PC-3 (cell line): ENCODE measurements at places on chromosomes 7 and 10. TPM values are rescaled to one million over a fixed set of nuclear protein-coding genes. Genes with fewer than 3 reads are reported as not detected.

DNA sequence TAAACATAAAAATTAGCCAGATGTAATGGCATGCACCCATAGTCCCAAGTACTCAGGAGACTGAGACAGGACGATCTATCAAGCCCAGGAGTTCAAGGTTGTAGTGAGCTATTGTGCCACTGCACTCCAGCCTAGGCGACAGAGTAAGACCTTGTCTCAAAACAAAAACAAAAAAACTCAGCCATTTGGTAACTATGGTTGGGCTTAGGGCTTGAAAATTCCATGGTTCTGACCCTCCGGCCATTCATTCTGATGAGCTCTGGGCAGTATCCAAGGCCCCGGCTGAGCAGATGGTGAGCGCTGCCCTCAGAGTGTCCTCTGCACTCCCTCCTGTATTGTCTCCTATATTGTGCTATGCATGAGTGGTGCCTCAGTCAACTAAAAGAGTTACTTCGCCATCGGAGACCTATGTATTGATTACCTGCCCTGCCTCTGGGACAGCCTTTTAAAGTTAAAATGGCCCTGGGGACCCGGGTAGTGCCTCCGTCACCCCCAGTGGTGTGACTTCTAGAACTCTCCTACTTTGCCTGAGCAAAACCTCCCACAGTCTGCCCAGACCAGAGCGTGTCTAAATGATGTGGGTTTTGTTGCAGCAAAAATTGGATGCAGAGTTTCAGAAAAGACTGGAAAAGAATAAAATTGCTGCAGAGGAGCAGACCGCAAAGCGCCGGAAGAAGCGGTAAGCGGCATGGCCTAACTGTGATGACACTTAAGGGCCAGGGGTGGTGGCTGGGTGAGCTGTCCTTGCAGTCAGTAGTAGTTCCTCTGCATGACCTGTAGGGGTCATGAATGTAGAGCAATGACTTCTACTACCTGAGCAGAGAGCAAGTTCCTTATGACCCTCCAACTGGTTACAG is 8.1 kb downstream of the PRKRIP1 start:
- H3K4me1 ChIP-seq, result no peaks in the 10 kb centered on the region
- H3K27me3 ChIP-seq, result no peaks in the 10 kb centered on the region
- DNase-seq, result peak; percentile 59
- no peak overlapping the region for H3K4me3 ChIP-seq

DNA sequence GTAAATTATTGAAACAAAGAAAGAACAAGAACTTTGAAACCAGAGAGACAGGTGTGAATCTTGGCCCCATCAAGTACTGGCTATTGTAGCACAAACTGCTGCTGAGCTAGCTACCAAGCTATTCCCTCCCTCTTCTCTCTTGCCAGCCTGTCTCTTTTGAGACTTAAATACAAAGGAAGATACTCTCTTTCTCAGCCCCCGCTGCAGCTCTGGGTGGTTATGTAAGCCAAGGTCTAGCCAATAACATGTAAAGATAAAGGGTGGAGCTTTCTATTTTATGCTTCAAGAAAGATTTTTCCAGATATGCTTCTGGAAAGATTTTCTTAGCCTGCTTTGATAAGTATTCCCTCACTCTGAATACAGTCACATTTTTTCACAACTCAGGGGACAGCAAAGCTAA is 17.2 kb downstream of the BAZ1B start:
- no peaks in the 10 kb centered on the region for H3K4me1 ChIP-seq
- no peak overlapping the region for H3K4me3 ChIP-seq
- peaks cover 58% of the 10 kb centered on the region for H3K36me3 ChIP-seq
- H3K27me3 ChIP-seq, result no peaks in the 10 kb centered on the region
- DNase-seq, result no peak
- no peak overlapping the region for H3K27ac ChIP-seq

SCART1 gene
- 2.4 and 5.1 TPM in 2 replicates for total RNA-seq

SPDYE5 gene
- 0.18 TPM in 1 of 2 replicates, not detected in the other for total RNA-seq

LIPK gene
- not detected in 2 replicates for total RNA-seq
